A549 treated with DMSO at 1 μM for 4 hours (cell line): ENCODE measurements at places on chromosomes 12 and 14. TPM values are rescaled to one million over a fixed set of nuclear protein-coding genes. Genes with fewer than 3 reads are reported as not detected.

Gene FOXG1
- total RNA-seq: 0.08 to 0.15 TPM (median 0.09 TPM) in 5 replicates

Gene POTEM
- not detected in 5 replicates for total RNA-seq

Gene FGF6
- not detected in 5 replicates for total RNA-seq

Gene CSAD
- total RNA-seq: 4.8 to 7.0 TPM (median 5.0 TPM) in 5 replicates

Gene HOXC6
- 4.5 to 5.5 TPM (median 5.0 TPM) in 5 replicates for total RNA-seq

Gene OR4E2
- total RNA-seq: not detected in 5 replicates

Gene AICDA
- 0.03 to 0.26 TPM (median 0.05 TPM) in 5 replicates for total RNA-seq

Gene ALG10B
- 4.6 to 6.8 TPM (median 6.4 TPM) in 5 replicates for total RNA-seq

Gene OTUB2
- 4.2 to 6.7 TPM (median 5.0 TPM) in 5 replicates for total RNA-seq
